Kidney (tissue), 22 donors: ENCODE measurements at places on chromosomes 7 and 10. TPM values are rescaled to one million over a fixed set of nuclear protein-coding genes. Genes with fewer than 3 reads are reported as not detected.

DNA sequence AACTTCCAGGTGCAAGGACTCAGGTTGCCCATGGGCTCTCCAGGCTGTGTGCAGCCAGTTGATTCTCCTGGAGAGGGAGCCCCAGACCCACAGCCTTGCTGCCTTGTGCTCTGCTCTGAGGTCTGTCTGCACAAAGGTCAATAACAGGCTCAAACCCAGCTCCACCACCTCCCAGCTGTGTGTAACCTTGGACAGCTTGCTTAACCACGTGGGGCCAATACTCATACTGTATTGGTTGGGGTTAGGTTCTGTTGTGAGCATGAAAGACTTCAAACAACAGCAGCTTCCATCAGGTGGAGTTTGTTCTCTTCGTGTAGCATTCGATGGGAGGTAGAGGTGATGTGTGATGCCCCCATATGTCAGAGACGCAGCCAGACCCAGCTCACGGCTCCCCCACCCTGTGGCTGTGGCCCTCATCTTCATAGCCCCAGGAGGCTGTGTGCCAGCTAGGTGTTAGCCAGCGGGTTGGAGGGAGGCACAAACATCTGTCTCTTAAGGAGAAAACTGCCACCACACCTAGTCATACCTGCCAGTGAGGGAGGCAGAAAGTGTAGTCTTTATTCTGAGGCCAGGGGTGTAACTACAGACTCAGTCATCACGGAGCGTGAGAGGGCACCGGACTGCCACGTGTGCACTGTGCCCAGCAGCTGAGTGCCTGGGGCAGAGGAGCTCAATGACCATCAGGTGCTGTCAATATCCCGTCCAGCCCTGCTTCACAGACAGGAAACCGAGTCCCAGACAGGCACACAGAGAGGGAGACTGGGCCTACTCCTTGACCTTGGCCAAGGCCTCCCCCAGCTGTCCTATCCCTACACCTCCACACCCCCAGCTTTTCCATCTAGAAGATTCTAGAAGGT lies 8.1 kb upstream of the POLD2 start:
- DNase-seq = peak; percentile 32

GRCh38 chr7:30914596-30914995 lies 2.9 kb downstream of the AQP1 start:
- DNase-seq = no peak

GRCh38 chr10:132404911-132405462 lies 8.0 kb downstream of the PWWP2B start:
- DNase-seq = no peak

DNA sequence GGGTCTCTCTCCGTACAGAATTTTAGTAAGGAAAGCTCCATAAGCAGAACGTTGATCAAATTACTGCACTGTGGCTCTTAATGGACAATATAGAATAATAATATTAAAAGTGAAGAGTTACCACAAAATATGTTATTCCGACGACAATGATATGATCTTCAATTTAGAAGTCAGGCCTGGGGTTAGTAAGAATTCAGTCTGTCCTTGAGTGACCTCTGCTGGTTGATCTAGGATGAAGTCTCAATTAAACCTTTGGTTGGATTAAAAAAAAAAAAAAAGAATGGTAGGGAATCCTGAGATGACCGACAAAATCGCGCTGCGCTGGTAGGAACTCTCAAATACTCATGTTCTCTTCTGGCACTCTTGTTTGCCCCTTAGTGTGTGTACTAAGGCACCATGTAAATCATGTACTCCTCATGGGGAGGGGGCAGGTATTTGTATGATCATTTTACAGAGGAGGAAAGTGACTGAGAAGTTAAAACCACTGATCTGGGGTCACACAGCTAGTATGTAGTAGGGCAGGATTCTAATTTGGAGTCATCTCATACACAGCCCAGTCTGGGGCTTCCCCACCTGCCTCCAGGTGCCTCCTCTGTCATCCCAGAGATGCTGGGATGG lies 161.3 kb upstream of the NPVF start:
- DNase-seq = peak; percentile 89

GRCh38 chr7:11235491-11235890 lies 261.8 kb downstream of the PHF14 start:
- no peak for DNase-seq

DNA sequence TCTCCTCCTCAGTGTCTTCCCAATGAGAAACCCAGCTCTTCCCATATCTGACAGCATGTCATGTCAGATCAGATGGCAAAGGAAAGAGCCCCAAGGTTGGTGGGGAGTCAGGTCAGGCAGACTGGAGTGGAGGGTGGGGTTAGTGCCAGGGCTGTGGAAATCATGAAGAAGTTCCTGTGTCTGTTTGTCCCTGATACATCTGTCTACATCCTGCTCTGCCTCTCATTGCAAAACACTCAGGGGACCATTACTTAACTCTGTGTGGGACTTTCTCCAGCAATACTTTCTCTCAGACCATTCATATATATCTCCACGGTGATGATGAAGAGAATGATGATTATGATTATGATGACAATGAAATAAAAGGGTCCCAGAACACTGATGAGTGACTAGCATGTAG lies 3.3 kb downstream of the PRRT4 start:
- no peak for DNase-seq

DNA sequence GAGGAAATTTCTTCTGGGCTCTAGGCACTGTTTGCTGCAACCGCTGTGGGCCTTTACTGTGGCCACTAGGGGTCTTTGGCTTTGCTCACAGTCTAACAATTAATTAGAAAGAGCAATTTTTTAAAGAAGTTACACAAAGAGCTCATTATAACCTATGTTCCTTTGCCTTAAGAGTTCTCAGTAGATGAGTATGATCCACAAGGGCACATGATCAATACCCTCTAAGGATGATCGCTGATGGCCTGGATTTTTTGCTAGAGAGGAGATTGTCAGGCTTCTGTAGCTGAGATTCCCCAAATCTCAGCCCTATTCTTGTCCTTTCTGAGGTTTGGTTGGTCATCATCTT lies 80.8 kb upstream of the RHOBTB1 start:
- peak; percentile 47 for DNase-seq

- no peak for DNase-seq
Observed at GRCh38 chr7:117715784-117716445, 157.3 kb downstream of the CTTNBP2 start.

GRCh38 chr7:4798706-4799235 lies 23.3 kb downstream of the AP5Z1 start:
- DNase-seq = no peak

DNA sequence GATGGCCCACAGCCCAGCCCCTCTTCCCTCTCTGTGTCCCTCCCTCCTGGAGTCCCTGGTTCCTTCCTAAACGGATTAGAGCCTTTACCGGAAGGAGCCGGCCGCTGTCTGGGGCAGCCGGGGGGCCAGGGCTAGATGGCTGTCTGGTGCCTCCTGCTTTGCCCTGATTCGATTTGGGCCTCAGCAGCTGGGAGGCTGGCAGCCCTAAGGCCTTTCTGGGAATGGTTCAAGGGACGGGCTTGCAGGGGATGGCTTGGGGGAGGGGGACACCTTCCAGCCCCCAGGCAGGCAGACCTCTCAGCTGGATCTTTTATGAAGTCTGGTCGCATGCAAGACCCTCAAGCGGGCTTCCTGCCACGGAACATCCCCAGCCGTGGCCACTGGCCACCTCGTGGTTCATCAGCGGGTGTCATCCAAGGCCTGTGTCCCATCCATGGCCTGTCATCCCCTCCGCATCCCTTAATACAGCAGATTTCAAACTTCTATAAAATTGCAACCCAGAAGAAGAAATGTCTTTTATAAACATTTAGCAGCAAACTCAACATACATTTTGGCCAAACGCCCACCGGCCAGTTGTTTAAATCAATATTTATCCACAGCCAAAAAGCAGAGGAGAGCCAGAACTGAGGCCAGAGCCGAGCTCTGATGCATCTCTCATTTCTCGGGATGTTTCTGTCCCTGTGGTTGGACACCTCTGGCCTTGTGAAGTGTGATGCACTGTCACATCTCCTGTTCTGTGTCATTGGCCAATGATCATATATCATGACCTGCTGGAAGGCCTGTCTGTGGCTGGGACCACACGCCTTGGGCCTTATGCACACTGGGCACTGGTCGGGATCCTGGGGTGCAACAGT lies 52.0 kb downstream of the GTF2IRD1 start:
- DNase-seq = peak; percentile 83

Gene WNT8B
- 0.60 TPM for polyA plus RNA-seq

- no peak for DNase-seq
Observed at GRCh38 chr10:71323407-71323806, 4.3 kb downstream of the SLC29A3 start.

DNA sequence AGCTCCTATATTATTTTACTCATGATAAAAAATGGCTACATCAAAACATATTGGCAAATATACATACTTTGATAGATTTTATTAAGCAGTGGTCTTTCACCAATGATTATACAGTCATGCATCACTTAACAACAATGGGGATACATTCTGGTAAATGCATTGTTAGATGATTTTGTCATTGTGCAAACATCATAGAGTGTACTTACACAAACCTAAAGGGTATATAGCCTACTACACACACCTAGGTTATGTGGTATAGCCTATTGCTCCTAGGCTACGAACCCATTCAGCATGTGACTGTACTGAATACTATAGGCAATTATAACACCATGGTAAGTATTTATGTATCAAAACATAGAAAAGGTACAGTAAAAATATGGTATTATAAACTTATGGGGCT lies 98.9 kb upstream of the IL6 start:
- DNase-seq = no peak

DNA sequence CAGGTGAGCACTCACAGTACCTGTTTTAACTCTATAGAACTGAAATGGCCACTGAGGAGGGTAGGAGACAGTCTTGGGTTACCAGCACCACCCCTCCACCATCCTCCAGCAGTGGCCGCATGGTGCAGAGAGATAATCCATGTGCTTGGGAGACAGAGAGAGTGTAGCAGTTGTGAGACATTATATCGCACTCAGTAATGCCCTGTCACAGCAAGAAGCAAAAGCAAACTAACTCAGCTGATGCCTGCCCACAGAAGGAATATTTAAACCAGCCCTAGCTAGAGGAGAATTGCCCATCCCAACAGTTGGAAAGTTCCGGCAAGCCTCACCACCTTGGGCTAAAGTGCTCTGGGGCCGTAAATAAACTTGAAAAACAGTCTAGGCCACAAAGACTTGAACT lies 58.8 kb upstream of the HBP1 start:
- DNase-seq = no peak

Gene CYP2W1
- 0.17 TPM for polyA plus RNA-seq

Gene ACSL5
- polyA plus RNA-seq = 5.6 TPM

DNA sequence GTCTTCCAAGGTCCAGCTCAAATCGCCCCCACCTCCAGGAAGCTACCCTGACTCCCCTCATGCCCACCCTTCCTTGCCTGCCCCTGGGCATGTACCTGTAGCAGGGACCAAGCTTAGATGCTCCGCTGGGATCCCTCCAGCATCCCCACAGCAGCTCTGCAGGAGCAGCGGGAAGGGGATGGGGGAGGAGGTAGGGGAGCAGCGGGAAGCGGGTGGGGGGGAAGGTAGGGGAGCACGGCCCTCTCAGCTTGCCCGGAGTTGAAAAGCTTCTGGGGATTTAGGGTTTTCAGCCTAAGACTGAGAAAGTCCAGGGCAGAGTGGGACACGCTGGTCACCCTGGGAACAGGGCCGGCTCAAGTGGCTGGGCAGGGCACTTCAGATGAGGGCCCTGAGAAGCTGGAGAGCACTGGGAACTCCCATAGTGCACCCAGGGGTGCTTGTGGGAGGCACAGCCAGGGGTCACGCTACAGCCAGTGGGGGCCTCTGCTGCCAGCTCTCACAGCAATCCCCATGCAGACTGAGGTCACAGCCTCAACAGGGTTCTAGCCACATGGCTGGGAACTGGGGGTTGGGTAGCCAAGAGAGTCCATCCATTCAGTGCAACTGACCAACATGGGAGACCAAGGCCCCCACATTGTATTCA lies 13.4 kb downstream of the WDR86 start:
- no peak for DNase-seq

DNA sequence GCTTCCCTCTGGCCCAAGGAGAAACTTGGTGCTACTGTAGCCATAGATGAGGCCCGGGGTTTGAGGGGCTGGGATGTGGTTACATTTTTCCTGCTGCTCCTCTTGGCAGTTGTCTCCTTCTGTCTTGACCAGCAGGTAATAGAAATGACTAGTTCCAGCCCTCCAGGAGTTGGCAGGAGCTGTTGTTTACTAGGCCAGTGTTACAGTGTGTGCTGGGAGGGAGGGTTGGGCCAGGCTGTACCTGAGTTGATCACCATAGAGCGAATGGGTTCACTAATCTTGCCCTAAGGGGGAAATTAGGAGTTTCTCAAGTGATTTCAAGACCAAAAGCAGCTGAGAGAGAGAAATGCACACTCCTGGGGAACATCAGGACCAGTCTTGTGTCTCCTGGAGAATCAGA lies 34.9 kb downstream of the PAX2 start:
- no peak for DNase-seq

DNA sequence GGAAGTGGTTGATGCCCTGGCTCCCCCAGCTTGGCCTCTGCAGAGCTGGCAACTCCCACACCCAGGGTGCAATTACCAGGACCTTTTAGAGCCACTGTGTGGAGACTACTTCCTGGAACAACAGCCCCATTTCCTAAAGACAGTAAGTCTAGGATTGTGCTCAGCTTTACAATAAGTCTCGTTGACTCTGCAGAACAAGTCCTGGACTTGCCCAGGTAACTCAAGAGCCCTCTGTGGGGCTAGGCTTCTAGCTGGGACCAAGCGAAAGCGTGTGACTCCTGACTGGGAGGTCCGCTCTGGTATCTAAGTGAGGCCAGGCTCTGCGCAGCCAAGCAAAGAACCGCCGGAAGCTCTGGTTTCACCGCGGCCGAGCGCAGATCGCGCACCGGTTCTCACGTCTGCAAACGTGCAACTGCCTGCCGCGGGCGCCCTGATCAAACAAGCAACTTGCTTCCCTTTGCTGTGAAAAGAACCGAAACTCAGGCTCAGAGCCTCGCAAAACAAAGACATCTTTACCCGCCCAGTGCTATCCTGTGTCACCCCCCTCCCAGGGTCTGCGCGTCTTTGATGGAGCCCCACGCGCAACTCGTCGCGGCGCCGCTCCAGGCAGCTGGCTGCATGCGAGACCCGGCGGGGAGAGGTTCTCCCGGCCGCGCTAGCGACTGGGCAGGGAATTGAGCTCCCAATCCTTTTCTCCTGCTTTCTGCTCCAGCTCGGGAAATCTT lies 4.4 kb upstream of the PDLIM1 start:
- DNase-seq = peak; percentile 91

GRCh38 chr10:32413513-32413912 lies 32.4 kb upstream of the CCDC7 start:
- no peak for DNase-seq

Gene POU6F2
- polyA plus RNA-seq = not detected

DNA sequence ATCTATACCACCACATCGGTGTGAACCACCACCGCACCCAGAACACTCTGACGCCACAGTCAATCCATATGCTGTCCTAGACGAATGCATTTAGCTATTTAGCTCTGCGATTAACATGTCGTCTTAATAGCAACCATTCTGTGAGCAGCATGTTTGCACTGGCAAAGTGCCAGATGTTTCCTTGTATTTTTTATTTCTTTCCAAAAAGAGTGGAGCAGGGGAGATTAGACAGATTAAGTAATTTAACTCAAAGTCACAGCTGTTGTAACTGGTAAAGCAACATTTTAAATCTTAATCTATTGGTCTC lies 57.0 kb upstream of the ARL4A start:
- DNase-seq = peak; percentile 11

Gene PRSS37
- not detected for polyA plus RNA-seq
